ENCODE measurements at places on chromosomes 4 and X.

DNA sequence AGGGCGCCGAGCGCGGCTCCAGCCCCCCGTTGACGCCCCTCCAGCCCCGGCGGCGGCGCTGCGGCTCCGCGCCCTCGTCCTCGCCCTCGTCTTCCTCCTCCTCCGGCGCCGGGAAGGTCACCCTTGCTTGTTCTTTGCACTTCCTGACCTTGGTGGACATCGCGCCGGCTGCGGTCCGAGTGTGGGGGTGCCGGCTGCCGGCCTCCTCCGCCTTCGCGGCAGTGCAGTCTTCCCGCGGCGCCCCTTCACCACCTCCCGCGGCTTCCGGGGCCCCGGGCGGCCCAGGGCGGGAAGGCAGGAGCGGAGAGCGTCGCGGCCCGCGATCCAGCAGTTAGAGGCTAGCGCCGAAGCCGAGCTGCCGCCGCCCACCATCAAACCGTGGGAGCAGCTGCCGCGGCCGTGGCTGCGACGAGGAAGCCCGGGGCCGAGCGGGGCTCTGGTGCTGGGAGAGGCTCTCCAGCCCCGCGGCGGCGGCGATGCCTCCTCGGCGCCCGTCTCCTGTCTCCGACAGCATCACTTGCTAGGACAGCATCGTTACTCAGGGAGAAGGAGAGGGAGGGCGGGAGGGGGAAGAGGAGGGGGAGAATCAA is at the start of gene TRPC3:
TRPC3 (minus strand) TSS at position 540 of the 590 bp plus-strand sequence; CDS start at position 160, 380 bp downstream.
- no peak for DNase-seq

DNA sequence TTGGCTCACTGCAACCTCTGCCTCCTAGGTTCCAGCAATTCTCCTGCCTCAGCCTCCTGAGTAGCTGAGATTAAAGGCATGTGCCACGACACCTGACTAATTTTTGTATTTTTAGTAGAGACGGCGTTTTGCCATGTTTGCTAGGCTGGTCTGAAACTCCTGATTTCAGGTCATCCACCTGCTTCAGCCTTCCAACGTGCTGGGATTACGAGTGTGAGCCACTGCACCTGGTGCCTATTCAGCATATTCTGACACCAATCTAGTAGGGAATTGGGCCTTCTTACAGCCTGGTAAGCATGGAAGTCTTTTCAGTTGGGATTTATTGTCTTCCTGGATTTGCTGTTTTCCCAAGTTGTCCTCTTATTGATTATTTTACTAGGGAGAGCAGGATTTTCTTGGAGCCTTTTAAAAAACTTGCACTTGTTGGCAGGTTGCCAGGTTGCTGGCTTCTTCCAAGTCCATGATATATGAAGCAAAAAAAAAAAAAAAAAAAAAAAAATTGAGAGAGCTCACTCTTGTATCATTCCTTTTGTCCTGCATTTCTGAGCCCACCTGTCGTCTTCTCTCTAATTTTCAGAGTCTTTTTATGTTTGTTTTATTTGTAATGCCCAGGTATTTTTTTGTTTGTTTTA is 43.7 kb downstream of the TMPRSS11E start:
- DNase-seq, result no peak

DNA sequence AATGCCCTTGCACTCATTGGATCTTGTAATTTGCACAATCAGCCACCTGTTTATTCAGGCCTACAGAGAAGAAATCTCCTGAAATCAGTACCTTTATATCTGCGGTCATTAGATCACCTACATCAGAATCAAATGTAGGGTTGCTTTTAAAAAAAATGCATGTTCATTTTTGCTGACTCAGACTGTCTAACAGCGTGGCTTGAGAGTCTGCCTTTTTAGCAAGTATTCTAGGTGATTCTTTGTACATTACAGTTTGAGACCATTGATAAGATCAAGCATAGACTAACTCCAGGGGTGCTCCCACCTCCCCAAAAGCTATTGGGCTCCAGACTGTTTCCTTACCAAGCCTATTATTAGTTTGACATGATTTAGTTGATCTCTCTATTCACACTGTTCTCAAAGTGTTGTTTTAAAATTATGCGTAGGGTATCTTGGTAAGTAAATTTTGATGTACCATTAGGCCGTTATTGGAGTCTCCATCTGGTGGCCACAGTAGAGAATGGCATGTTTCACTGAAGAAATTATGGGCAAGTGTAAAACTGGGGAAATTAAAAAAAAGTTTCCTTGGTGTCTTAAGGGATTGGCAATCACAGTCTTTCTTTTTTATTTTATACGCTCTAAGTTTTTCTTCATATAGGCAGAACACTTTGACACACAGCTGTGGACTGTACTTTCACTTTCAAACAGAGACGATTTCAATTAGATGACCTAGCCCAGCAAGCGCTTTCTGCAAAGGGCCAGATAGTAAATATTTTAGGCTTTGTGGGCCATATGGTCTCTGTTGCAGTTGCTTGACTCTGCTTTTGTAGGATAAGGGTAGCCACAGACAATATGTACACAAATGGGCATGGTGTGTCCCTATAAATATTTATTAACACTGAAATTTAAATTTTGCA is 33.7 kb upstream of the MSL3 start:
- DNase-seq, result no peak

DNA sequence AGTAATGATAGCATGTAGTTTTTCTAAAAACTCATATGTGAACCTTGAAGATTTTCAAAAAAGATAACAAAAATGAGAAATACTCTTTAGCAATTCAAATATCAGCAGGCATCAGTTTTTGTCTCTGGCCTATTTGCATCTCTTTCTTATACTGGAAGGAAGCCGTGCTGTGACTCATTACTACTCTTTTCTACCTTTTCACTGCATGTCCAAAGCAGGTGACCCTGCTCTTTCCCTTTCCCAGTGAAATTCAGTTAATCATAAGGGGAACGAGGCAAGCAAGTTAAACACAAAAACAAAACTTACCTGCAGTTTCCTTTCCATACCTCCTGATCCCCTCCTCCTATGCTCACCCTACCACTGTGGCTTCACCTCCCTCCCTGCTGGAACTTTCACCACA is 9.3 kb downstream of the SPATA4 start:
- DNase-seq, result no peak

- no peak for DNase-seq
Observed at GRCh38 chrX:107601759-107602158, 26.6 kb upstream of the PRPS1 start.

GRCh38 chr4:163063891-163064290 is 102.8 kb downstream of the NAF1 start:
- no peak for DNase-seq

GRCh38 chrX:28324321-28324721 is 262.9 kb upstream of the IL1RAPL1 start:
- no peak for DNase-seq

DNA sequence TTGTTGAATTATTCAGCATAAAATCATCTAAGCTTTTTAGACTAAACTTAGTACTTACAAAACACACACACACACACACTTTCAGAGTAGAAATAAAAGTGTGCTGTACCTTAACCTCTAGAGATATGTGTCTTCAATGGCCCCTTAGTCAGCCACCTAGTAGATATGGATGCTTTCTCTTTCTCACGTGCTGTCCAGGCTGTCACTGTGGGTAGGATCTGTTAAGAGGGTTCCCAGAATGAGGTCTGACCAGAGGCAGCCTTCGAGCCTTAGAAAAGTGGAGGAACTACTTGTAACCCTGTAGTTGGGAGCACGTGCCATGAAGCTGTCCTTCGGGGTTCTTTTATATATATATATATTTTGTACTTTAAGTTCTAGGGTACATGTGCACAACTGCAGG is 117.9 kb downstream of the COL4A5 start:
- DNase-seq, result no peak

Measured in cortex of kidney (tissue), 1 donor.